Left ventricle myocardium inferior (tissue), 1 donor: ENCODE measurements at places on chromosomes 7 and 10. TPM values are rescaled to one million over a fixed set of nuclear protein-coding genes. Genes with fewer than 3 reads are reported as not detected.

ATXN7L1 gene
- total RNA-seq, result 6.2 TPM

NCF1 gene
- 3.5 TPM for total RNA-seq

CYP3A7 gene
- not detected for total RNA-seq

DNA sequence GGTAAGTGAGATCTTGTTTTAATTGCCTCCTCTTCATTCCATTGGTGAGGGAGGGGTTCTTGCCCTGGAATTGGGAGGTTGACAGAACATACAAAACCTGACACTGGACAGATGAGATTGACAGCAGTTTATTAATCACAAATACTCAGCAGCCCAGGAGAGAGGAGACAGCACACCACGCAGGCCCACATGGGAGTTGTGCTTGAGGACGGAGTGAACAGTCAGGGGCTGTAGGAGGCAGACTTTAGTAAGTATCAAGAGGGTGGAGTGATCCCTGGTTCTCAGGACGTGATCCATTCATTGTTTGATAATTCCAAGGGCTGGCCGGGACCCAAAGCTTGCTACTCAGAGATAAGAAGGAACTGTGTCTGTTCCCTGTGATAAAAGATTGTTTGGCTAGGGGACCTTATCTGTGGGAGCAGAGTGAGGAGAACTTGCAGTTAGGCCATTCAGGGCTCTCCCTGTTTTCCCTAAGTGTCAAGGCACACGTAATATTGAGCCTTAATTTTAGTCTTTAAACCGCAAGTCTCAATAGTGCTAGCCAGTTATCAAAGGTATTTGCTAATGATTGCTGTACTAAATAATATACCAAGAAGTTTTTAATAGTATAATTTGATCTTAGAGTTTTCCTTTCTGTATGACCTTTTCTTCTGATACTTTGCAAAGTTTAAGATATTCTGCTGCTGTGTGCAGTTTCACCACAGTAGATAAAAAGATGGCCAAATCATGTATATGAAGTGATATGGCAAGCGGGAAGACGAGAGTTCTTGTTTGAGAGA lies 14.5 kb downstream of the CAPZA2 start:
- H3K4me1 ChIP-seq, result peaks cover 95% of the 10 kb centered on the region
- no peaks in the 10 kb centered on the region for H3K36me3 ChIP-seq
- peak overlapping the region; percentile 28 for H3K4me3 ChIP-seq
- DNase-seq, result peak; percentile 56
- no peaks in the 10 kb centered on the region for H3K27me3 ChIP-seq
- peak overlapping the region; percentile 76 for H3K27ac ChIP-seq

GRCh38 chr10:5949009-5949759 lies 28.2 kb downstream of the IL15RA start:
- peak; percentile 59 for DNase-seq
- peaks cover 55% of the 10 kb centered on the region for H3K4me1 ChIP-seq
- no peak overlapping the region for H3K4me3 ChIP-seq
- peaks cover 13% of the 10 kb centered on the region for H3K36me3 ChIP-seq
